ENCODE measurements at places on chromosomes 1 and 21.

DNA sequence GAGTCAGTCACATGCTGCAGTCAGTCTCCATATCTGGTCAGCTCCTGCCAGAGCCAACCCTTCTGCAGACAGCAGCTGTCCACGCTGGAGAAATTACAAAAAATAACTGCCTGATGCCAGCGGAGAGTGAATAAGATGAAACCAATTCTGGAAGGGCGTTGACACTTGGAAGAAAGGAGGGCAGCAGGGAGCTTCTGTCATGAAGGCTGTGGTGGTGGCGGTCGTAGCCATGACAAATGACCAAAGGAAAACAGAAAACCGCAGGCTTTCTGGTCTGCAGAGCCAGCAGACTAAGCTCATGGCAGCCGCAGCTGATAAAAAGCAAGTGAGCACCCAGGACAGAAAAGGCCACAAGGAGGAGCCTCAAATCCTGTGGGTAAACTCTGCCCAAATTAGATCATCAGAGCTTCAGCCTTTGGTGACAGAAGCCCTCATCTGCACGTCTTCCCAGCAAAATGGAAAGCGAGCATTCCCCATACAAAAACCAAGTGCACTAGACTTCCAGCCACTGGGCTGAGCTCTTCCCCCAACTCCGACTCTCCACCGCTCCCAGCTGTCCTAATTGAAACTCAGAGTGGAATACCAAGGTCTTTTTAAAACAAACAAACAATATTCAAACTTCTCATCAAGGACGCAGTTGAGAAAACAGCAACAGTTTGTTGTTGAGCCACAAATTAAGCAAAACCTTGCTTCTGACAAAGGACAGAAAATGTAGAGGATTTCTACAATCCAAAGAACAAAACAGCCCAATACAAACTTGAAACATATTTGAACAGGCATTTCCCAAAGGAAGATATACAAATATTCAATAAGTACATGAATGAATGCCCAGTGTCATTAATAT, 28.7 kb downstream of the RSPH1 start:
- H3K27me3 ChIP-seq = peaks cover 7% of the 10 kb centered on the region
- peak; percentile 7 for DNase-seq
- no peak overlapping the region for H3K27ac ChIP-seq
- H3K36me3 ChIP-seq = no peaks in the 10 kb centered on the region

- H3K27me3 ChIP-seq = no peaks in the 10 kb centered on the region
- H3K27ac ChIP-seq = peak overlapping the region; percentile 3
- no peak overlapping the region for H3K4me3 ChIP-seq
- peaks cover 3% of the 10 kb centered on the region for H3K4me1 ChIP-seq
Measured at GRCh38 chr1:193486671-193487229, 300.3 kb upstream of the B3GALT2 start.

DNA sequence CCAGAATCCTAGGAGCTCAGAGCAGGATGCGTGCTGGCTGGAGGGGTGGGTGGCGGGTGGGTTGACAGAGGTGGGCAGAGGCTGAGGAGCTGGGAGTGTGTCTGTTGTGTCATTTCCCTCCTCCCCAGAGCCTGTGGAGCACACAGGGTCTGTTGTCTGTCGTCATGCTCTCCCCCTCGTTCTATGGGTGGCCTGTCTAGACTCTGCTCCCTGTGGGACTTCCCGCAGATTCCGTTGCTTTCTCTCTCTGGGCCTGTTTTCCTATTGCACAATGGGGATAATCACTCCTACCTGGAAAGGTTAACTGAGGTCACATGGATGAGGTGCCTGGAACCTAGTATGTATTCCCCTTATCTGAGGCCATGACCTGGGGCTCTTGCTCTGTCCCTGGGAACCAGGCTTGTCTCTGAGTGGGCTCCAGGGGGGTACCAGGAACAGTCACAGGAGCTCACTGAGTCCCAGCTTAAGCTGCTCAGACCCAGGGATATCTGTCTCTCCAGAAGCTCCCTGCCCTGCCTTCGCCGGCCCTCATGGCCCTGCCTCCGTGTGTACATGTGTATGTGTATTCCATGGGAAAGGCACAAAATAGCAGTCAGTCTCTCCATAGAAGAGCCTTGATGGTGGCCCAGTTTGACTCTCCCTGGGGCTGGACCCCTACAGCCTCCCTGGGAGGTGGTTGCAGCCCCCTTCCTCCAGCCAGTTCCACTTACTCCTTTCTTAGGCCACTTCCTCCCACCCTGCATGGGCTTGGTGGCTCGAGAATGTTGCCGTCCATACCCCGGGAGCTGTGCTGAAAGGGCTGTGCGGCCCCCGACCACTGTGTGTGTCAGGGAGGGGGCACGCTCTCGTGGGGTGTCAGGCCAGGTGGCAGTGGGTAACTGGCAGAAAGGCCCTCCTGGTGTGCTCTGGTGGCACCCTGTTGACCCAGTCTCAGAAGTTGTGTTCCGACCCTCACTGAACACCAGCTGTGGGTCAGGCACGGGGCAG, 17.9 kb downstream of the PTPRF start:
- H3K4me1 ChIP-seq = peaks cover 4% of the 10 kb centered on the region
- no peak overlapping the region for H3K4me3 ChIP-seq
- H3K27ac ChIP-seq = no peak overlapping the region

DNA sequence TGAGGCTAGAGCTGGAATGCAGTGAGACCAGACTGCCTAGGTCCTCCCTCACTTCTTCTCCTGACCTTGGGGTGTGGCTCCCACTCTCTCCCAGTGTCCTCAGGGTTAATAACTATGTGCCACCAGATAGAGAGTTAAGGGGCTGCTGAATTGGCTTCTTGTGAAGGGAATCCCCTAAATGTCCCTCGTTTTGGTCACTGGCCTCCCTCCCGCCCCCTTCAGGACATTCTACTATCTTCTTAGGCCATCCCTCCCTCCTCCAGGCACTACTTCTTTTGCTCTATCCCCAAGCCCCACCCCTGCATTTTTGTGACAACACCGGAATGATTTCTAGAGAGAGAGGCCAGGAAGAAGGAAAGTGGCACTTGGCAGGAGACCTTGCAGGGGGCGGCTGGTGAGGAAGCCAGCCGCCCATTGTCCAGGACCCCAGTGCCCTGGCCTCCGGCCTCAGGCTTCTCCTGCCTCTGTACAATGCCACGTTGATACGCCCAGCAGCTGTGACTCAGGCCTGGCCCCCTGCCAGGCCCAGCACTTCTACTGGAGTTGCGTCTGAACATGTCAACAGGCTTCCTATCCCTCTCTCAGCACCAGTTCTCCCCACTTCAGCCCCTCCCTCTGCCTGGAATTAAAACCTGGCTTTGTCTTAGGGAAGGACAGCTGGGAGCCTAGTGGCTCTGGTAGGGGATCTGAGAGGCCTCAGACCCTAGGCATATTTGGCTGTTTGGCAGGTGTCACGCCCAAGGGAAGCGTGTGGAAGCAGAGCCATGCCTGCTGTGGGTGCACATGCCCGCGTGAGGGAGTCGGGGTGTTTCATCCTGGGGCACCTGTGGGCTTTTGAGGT, 9.1 kb downstream of the LMNA start:
- peak; percentile 98 for DNase-seq
- peak overlapping the region; percentile 98 for H3K27ac ChIP-seq

DNA sequence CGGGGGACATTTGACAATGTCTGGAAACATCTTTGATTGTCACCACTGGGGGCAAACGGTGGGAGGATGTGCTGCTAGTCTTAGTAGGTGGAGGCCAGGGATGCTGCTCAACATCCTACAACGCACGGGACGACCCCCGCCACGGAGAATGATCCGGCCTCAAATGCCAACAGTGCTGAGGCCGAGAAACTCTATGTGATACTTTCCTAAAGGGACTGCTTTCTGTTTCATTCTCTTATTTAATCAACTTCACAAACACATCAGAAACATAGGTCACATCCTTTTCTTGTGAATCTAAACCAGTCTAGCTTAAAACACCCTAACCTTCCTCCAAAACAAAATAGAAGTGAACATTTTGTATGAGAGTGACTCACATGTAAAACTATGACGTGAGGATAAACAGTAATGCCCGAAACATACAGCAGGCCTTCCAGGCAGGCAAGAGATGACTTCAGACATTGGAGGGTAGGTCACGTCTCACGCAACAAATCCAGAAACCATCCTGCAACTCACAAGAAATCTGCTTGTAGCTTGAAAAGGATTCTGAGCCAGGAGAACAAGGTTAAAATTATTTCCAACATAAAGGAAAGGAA, 37.2 kb upstream of the ETS2 start:
- H3K36me3 ChIP-seq = no peaks in the 10 kb centered on the region
- peak overlapping the region; percentile 99 for H3K27ac ChIP-seq
- DNase-seq = peak; percentile 100
- peaks cover 26% of the 10 kb centered on the region for H3K4me1 ChIP-seq
- no peaks in the 10 kb centered on the region for H3K27me3 ChIP-seq
- H3K4me3 ChIP-seq = peak overlapping the region; percentile 37

- H3K4me1 ChIP-seq = peaks cover 5% of the 10 kb centered on the region
- peaks cover under 1% of the 10 kb centered on the region for H3K36me3 ChIP-seq
Measured at GRCh38 chr1:179058487-179059483, 23.1 kb upstream of the TOR3A start.

- H3K27ac ChIP-seq = no peak overlapping the region
- H3K4me3 ChIP-seq = no peak overlapping the region
- H3K36me3 ChIP-seq = peaks cover 20% of the 10 kb centered on the region
- DNase-seq = no peak
Measured at GRCh38 chr1:156486421-156487344, 13.9 kb downstream of the MEF2D start.

GRCh38 chr1:214004795-214005194, 17.0 kb downstream of the PROX1 start:
- no peaks in the 10 kb centered on the region for H3K27me3 ChIP-seq
- H3K36me3 ChIP-seq = no peaks in the 10 kb centered on the region
- H3K27ac ChIP-seq = no peak overlapping the region
- DNase-seq = no peak
- H3K4me1 ChIP-seq = no peaks in the 10 kb centered on the region
- no peak overlapping the region for H3K4me3 ChIP-seq

- DNase-seq = no peak
- peaks cover 14% of the 10 kb centered on the region for H3K27me3 ChIP-seq
- no peaks in the 10 kb centered on the region for H3K36me3 ChIP-seq
- no peak overlapping the region for H3K4me3 ChIP-seq
Measured at GRCh38 chr1:15439325-15439724, 1.1 kb downstream of the CTRC start.

DNA sequence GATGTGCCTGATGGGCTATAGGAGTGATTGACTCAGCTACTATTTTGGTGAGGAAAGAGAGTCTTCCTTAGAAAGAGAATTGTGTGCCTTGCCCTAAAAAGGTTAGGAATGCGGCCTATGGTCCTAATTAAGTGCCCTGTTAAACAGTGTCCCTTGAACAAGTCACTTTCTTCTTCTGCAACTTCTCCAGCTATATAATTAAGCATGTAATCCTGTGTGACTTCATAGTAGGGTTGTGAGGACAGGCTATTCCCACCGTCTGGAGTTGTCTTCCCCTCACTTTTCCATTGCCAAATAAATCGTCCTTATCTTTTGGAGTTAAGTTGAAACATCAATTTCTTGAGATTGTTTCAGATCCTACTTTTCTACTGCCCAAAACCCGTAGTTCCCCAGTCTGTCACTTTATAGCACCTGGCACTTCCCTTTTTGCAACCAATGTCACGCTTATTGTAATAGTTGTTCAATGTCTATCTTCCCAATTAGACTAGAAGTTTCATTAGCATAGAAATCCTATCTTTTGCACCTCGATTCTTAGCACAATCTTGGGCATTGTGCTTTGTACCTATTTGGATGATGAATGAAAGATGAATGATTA, 27.6 kb upstream of the SLC16A1 start:
- no peaks in the 10 kb centered on the region for H3K36me3 ChIP-seq
- no peak for DNase-seq
- H3K4me1 ChIP-seq = no peaks in the 10 kb centered on the region
- no peaks in the 10 kb centered on the region for H3K27me3 ChIP-seq
- H3K27ac ChIP-seq = no peak overlapping the region

- H3K4me3 ChIP-seq = no peak overlapping the region
- no peaks in the 10 kb centered on the region for H3K27me3 ChIP-seq
- H3K36me3 ChIP-seq = no peaks in the 10 kb centered on the region
- no peaks in the 10 kb centered on the region for H3K4me1 ChIP-seq
- no peak for DNase-seq
Measured at GRCh38 chr1:7320661-7321060, 450.4 kb upstream of the VAMP3 start.

DNA sequence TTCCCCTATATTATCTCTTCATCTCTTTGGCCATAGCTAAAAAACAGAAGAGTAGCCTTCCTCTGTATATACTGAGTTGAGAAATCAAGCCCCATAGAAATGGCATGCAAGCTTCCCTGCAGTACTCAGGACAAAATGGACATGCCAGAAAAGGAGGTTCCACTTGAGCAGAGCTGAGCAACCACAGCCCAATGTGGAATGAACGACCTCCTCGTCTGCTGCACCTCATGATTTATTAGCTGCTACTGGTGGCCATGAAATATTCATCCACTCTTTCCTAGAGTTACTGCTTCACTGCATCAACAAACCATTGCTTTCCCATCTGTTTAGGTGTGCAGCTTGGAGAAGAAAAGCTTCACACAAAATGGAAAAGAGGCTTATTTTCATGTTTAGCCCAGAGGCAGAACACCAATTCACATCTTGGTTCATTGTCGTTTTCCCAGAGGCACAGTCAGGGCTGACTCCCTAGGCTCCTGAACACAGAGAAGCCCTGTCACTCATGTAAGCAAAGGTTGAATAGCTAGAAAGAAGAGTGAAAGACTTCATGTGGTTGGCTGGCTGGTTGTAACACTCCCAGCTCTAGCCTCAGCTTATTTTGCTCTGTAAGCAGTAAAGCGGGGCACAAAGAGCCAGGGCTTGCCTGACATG, 148.0 kb downstream of the TSEN15 start:
- H3K27ac ChIP-seq = no peak overlapping the region
- no peaks in the 10 kb centered on the region for H3K4me1 ChIP-seq
- H3K36me3 ChIP-seq = no peaks in the 10 kb centered on the region

DNA sequence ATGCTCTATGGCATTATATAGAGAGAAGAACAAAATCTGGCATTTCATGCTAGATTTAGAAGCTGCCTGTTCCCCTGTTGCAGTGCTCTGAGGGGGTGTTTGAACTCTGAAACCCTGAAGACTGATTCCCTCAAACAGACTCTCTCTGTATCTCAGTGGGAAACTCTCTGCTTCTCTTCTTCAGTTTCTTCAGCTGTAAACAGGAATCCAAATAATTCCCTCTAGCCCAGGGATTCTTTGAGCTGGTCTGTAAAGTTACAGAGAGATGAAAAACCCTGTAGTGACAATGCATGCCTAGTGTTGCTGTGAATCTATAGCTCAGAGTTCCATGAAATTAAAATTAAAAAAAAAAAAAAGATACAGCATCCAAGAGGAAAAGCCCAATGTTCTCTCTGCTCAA, 17.0 kb upstream of the ROR1 start:
- no peak overlapping the region for H3K27ac ChIP-seq
- no peak overlapping the region for H3K4me3 ChIP-seq

- H3K4me3 ChIP-seq = no peak overlapping the region
- no peak overlapping the region for H3K27ac ChIP-seq
- DNase-seq = peak; percentile 45
- peaks cover 12% of the 10 kb centered on the region for H3K4me1 ChIP-seq
Measured at GRCh38 chr1:88876573-88877365, 14.6 kb downstream of the GTF2B start.

- no peaks in the 10 kb centered on the region for H3K4me1 ChIP-seq
- no peak overlapping the region for H3K27ac ChIP-seq
- no peaks in the 10 kb centered on the region for H3K36me3 ChIP-seq
- H3K27me3 ChIP-seq = no peaks in the 10 kb centered on the region
- no peak overlapping the region for H3K4me3 ChIP-seq
Measured at GRCh38 chr1:4084048-4084431, 184.0 kb upstream of the C1orf174 start.

- no peaks in the 10 kb centered on the region for H3K36me3 ChIP-seq
- no peaks in the 10 kb centered on the region for H3K4me1 ChIP-seq
Measured at GRCh38 chr1:200448034-200448762, 38.4 kb upstream of the ZNF281 start.
